ENCODE measurements at places on chromosomes 2 and 18.

GRCh38 chr2:238387332-238387731 lies 39.4 kb upstream of the ASB1 start:
- DNase-seq = no peak

- peak; percentile 1 for DNase-seq
Observed at GRCh38 chr18:79123948-79124347, 54.8 kb downstream of the ATP9B start.

GRCh38 chr2:191679818-191680600 lies 2.1 kb downstream of the NABP1 start:
- DNase-seq = no peak

- no peak for DNase-seq
Observed at GRCh38 chr2:216146573-216146972, 37.4 kb downstream of the XRCC5 start.

DNA sequence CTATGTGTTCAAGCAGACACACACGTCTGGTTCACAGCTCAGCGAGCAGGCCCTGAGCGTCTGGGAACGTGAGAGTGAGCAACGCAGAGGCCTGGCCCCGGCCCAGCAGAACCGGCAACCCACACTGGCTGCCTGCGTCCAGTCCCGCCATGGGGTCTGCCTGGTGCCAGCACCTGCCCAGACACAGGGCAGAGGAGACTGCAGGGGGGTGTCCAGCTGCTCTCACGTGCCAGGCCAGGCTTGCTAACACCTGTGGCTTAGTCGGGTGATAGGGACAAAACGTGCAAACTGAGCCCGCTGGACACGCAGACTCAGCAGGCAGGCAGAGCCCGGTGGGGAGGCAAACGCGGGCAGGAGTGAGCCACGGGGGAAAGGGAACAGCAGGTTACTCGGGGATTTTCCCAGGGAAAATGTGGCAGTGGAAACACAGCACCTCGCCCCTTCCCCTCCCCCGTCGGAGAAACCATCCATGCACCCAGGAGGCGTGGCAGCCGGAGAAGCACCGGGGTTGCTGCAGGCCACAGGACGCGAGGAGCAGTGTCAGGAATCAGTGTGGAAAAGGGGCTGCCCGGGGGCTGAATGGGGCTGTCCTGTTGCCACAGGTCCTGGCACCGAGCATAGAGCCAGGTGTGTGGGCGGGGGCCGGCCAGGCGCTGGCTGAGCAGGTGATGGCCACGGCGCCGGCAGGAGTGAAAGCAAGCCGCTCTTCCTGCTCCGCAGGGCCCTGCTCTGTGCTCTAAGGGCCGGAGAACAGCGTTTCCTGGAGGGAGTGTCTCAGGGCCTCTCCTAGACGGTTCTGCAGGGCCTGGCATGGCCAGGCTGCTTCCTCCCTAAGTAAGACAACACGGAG lies 154.7 kb downstream of the HDAC4 start:
- DNase-seq = peak; percentile 81

GRCh38 chr2:85709401-85709811 lies 15.2 kb downstream of the GNLY start:
- no peak for DNase-seq

GRCh38 chr18:11976315-11977152 lies 4.8 kb upstream of the IMPA2 start:
- DNase-seq = no peak

DNA sequence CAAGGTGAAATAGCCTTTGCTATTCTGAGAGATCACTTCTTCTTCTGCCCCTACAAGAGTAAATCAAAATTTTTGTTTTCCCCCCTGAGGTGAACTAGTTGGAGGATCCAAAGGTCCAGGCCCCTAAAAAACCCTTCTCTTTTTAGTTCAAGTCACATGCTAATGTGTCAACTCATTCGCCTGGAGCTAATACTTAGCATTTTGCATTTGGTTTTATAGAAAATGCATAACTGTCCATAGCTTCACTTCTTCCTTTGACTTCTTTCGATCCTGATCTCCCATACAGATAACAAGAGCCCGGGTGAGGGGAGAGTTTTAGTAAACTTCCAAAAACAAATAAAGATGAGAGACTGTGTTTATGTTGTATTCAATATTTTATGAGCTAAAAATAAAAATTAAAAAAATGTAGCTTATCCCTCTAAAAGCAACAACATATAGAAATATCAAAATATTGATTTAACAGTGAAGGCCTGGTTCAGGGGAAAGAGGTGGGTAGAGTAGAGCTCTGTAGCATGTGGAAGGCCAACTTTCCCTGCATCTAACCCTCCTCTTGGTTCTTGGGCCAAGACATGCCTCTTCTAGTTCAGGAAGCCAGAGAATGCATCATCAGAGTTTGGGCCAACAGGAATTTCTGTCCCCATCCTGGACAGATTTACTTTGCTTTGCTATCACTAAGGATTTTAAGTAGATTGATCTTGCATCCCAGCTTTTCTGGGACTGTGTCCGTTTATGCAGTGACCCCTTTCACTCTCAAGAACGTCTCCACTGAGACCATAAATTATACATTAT lies 333.8 kb downstream of the ALK start:
- DNase-seq = no peak

- DNase-seq = no peak
Observed at GRCh38 chr18:26703170-26703930, 155.0 kb upstream of the KCTD1 start.

DNA sequence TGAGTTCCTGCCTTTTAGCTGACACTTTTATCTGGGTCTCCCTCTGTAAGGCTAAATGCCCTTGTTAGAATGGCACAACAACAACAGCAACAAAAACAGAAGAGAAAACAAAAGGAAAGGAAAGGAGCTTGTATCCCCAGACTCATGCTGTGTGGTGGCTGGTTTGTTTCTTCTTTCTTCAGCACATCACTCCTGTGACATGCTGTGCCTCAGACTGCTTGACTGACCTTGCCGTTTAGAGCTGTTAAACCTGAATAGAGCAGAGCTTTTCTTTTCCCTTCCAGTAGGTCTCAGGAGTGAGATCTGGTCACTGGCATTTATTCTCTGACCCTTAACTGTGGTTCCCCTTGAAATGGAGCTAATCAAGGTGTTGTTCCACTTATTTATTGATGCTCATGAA lies 18.9 kb downstream of the GALNT13 start:
- DNase-seq = no peak

DNA sequence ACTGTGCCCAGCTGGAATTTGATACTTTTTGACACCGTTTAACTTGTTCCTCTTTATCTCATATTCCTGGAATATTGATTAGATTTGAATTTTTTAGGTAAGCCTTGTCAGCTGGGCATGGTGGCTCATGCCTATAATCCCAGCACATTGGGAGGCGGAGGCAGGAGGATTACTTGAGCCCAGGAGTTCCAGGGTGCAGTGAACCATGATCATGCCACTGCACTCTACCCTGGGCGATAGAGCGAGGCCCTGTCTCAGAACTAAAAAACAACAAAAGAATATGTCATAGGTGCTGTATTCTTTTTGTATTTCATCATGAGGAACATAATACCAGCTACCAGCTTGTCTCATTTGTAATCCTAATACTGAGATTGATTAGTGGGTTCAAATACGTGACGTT lies 90.3 kb downstream of the ZNF532 start:
- DNase-seq = no peak

GRCh38 chr18:31716362-31716761 lies 32.0 kb upstream of the B4GALT6 start:
- DNase-seq = no peak

DNA sequence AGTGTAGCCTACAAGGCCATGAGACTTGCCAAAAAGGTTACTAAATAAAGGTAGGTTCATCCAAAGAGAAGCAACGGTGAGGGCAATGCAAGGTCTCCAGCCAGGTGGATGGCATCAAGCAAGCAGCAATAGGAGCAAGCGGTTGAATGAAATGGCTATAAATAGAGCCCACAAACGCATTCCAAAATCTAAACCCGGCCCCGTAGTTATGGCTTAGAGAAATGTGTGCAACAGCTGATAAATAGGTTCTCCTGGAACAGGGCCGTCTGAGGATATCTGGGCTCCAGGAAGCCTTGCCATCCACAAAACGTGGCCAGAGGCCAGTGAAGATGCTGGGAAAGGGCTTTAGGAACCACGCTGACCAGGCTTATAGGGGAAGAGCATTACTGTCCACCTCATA lies 146.1 kb upstream of the PID1 start:
- DNase-seq = no peak

GRCh38 chr18:28802546-28802945 lies 625.6 kb upstream of the CDH2 start:
- no peak for DNase-seq

GRCh38 chr2:176270100-176270750 lies 983 bp downstream of the MTX2 start:
- DNase-seq = no peak

DNA sequence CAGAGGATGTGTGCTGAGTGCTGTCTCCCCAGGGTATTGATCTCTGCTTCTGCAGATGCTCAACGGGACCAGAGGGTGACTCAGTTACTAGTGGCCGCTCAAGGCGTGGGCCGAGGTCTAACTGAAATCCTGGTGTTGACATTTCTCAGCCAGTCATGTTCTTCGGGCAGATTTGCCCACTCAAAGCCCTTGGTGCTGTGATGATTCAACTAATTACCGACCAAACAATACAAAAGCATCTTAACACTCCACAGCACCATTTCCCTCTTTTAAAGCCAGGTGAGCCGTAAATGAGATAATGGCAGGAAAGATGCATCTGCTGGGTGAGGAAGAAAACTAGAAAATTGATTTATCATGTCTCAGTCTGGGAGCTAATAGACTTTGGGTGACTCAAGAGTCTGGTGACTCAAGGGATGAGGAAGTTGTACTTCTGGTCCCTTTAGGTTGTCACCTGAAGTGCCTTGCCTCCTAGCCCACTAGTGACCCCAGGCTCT lies 32.7 kb upstream of the PRLH start:
- DNase-seq = no peak

GRCh38 chr2:229601936-229602335 lies 112.4 kb downstream of the DNER start:
- no peak for DNase-seq

DNA sequence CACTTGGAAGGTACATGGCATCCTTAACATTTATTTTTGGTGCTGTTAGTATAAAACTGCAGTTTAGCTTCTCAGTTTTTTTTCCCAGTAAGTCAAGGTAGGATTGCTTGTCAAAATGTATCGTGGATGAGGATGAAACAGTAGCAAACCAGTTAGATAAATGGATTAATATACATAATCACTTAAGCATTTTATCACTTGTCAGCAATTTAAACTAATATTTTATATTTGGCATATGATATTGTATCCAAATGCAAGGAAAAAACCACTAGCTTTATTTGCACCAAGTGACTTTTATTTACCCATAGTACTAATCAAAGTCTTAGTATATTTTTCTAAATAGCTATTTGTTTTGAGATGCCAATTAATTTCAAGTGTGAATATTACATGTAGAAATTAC lies 137.7 kb upstream of the XIRP2 start:
- no peak for DNase-seq

- DNase-seq = peak; percentile 44
Observed at GRCh38 chr2:40451918-40452605, at the start of gene SLC8A1. SLC8A1 (minus strand) TSS chr2:40452090.

- peak; percentile 53 for DNase-seq
Observed at GRCh38 chr2:73284296-73285158, at the start of gene FBXO41. FBXO41 (minus strand) TSS chr2:73284478; CDS start chr2:73269630, 14,848 bp downstream.

DNA sequence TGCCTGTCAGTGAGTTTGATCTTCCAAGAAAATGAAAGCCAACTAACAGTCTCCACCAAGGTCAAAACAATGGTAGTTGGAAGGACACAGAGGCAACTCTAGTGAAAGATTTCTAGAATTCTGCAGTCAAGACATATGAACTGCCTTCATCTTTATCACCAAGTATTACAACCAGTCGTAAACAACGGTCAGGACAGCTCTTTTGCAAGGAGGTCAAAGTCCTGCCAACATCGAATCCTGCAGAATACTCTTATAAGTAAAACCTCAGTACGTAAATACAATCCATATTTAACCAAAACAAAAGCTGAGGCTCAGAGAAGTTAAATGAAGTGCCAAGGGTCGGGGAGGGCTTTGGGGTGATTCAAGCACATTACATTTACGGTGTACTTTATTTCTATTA lies 3.1 kb downstream of the FEZ2 start:
- no peak for DNase-seq

DNA sequence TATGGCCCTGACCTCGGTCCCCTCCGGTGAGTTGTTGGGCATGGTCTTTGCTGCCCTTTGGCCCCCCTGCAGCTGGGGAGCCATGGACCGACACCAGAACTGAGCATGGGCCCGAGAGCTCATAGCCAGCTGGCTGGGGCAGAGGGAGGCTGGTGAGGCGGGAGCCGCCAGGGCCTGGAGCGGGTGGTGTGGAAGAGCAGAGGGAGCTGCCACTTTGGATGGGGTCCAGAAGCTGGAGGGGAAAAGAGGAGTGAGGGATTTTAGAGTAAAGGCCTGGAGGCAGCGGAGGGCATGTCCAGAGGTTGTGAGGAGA lies 16.5 kb upstream of the CNNM3 start:
- no peak for DNase-seq

DNA sequence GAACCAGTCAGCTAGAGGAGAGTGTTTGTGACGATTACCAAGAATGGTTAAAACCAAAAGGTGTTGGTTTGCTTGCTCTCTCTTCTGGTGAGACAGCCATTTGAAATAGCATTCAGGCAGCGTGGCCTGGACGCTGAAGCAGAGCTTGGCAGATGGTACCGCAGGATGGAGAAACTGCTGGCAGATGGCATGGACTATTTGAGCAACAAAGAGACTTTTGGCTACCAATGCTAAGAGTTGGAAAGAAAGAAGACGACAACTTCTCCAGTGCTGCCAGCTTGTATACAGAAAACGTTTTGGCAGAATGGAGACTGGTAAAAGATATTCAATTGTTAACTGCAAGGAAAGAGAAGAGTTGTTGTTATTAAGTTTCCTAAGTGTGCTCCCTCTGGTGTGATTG lies 315.0 kb downstream of the PARD3B start:
- DNase-seq = no peak

DNA sequence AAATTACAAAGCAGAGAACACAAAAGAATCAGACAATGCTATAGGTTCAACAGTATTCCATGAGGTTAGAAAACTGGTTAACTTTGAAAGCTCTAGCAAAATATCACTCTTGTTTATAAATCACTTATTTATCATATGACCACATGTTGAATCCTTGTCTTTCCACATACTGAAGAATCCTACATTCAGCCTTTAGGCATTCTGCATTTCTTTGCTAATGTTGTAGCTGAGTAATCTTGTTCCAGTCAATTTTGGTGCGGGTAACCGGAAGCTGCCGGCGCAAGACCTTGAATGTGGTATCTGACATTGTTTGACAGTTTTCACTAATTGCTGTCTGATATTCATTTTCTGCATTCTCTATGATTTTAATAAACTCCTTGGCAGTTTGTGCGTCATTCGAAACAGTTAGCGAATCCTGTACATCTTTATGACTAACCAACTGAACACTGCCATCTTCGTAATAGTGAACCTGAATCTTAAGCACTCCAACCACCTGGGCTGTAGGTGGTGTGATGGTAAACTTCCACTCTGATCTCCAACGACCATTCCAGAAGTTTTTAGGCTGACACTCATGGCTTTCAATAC lies 154.1 kb downstream of the BAZ2B start:
- no peak for DNase-seq

GRCh38 chr2:96325041-96325883 lies at the start of gene ITPRIPL1:
ITPRIPL1 (plus strand) TSS chr2:96325317; CDS start chr2:96325840, 523 bp downstream.
- peak; percentile 10 for DNase-seq

- DNase-seq = no peak
Observed at GRCh38 chr2:75462206-75462605, 98.5 kb downstream of the EVA1A start.

GRCh38 chr2:237154884-237155851 lies 69.5 kb downstream of the COPS8 start:
- no peak for DNase-seq

All from DMS79 treated with DMSO at 0.1 percent for 48 hours (cell line).